Endothelial cell (in vitro differentiated cells): ENCODE measurements at places on chromosomes 4 and X. TPM values are rescaled to one million over a fixed set of nuclear protein-coding genes. Genes with fewer than 3 reads are reported as not detected.

CHRDL1 gene
- 0.28 TPM for total RNA-seq

CD99 gene
- 714 TPM for total RNA-seq

FATE1 gene
- total RNA-seq, result not detected

F9 gene
- total RNA-seq, result not detected

NIPAL1 gene
- 2.0 TPM for total RNA-seq

FGD1 gene
- total RNA-seq, result 15.6 TPM

SMIM31 gene
- total RNA-seq, result not detected

SCOC gene
- total RNA-seq, result 33.9 TPM

DNA sequence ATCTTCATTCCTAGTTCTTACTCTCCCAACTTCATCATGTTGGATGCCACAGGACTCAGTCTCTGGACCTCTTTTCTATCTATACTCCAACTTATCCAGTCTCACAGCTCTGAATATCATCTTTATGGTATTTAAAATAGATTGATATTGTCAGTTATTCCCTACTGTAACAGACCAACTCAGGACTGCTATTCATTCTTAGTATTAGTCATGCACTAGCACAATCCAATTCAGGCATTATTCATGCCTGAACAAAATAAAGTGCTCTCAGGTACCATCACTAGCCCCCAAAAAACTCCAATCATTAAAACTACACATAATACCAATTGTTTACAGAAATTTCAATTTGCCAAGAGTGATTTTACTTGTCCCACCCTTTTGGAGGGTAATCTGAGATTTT is 37.7 kb downstream of the FRYL start:
- no peak overlapping the region for H3K4me3 ChIP-seq
- peaks cover 6% of the 10 kb centered on the region for H3K36me3 ChIP-seq
- no peak overlapping the region for H3K27ac ChIP-seq
- H3K27me3 ChIP-seq, result peaks cover 5% of the 10 kb centered on the region
- peaks cover 29% of the 10 kb centered on the region for H3K4me1 ChIP-seq

GRCh38 chr4:159235779-159236368 is 133.0 kb downstream of the RAPGEF2 start:
- peaks cover 8% of the 10 kb centered on the region for H3K36me3 ChIP-seq
- H3K27ac ChIP-seq, result peak overlapping the region; percentile 14
- no peak for DNase-seq
- H3K27me3 ChIP-seq, result no peaks in the 10 kb centered on the region

GRCh38 chr4:153549405-153549804 is 83.2 kb downstream of the TMEM131L start:
- no peaks in the 10 kb centered on the region for H3K36me3 ChIP-seq
- DNase-seq, result no peak
- H3K27me3 ChIP-seq, result peaks cover 2% of the 10 kb centered on the region
- H3K4me3 ChIP-seq, result no peak overlapping the region
- peaks cover 3% of the 10 kb centered on the region for H3K4me1 ChIP-seq

DNA sequence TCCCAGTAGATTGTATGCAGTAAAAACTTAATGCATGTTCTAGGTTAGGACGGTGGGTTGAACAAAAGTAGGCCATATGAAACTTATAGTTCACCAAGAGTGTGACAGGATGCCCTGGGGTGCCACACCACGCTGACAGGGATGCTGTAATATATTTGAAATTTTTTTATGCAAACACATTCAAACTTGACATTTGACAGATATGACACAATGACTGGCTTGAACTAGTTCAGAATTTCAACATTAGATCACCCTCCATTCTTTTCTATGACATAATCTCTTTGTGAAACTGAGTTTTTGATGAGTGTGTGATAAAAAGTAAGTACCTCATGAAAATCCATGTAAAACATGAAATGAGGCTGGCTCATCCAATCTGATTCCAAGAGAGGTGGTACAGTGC is 198.4 kb downstream of the PALLD start:
- peaks cover 1% of the 10 kb centered on the region for H3K27me3 ChIP-seq
- H3K4me3 ChIP-seq, result no peak overlapping the region
- DNase-seq, result no peak
- no peak overlapping the region for H3K27ac ChIP-seq
- H3K4me1 ChIP-seq, result peaks cover 33% of the 10 kb centered on the region
- H3K36me3 ChIP-seq, result no peaks in the 10 kb centered on the region

DNA sequence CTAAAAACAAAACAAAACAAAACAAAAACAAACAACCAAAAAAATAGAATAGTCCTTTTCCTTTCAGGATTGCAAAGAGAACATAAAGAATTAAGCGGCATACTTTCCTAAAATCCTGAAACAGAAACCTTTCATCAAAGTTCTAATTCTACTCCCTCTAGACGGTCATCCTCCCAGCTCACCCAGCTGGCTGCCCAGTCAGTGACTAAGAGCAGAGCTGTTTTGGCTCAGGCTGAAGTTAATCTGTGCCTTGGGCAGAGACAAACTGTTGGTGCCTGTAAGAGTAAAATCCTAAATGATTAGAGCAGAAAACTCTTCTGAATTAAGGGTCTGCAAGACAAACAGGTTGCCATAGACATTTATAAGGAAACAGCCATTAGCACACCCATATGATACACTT is 17.6 kb upstream of the WAS start:
- no peaks in the 10 kb centered on the region for H3K36me3 ChIP-seq
- no peak overlapping the region for H3K4me3 ChIP-seq
- no peaks in the 10 kb centered on the region for H3K4me1 ChIP-seq
- H3K27me3 ChIP-seq, result peaks cover 4% of the 10 kb centered on the region
- no peak overlapping the region for H3K27ac ChIP-seq

- H3K4me1 ChIP-seq, result peaks cover 10% of the 10 kb centered on the region
- no peak overlapping the region for H3K27ac ChIP-seq
- no peak overlapping the region for H3K4me3 ChIP-seq
- DNase-seq, result no peak
- H3K36me3 ChIP-seq, result no peaks in the 10 kb centered on the region
Observed at GRCh38 chr4:18840481-18840880, 818.9 kb upstream of the LCORL start.

DNA sequence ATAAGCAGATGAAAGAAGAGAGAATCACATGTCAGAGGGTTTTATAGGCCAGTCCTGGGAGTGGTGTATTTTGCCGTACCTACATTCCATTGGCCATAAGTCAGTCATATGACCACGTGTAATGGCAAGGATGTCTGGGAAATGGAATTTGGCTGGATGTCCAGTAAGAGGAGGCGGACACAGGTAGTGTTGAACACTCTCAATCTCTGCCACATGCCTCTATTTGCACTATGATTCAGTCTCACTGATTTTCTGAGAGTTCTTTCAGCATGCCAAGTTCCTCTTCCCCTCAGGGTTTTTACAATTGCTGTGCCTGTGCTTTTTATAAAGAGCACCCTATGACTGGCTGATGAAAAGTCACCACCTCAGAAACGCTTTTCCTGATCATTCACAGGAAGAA is 164.2 kb upstream of the GPR101 start:
- H3K4me3 ChIP-seq, result no peak overlapping the region
- H3K36me3 ChIP-seq, result no peaks in the 10 kb centered on the region
- no peaks in the 10 kb centered on the region for H3K4me1 ChIP-seq
- H3K27me3 ChIP-seq, result peaks cover 1% of the 10 kb centered on the region
- DNase-seq, result no peak

- peaks cover 7% of the 10 kb centered on the region for H3K27me3 ChIP-seq
- H3K36me3 ChIP-seq, result no peaks in the 10 kb centered on the region
- no peak within 1 kb of the TSS for H3K27ac ChIP-seq
- DNase-seq, result no peak
- peaks cover 5% of the 10 kb centered on the region for H3K4me1 ChIP-seq
- H3K4me3 ChIP-seq, result no peak within 1 kb of the TSS
Observed at GRCh38 chrX:48683411-48683982, at the start of gene WAS. WAS (plus strand) TSS chrX:48683799; CDS start chrX:48683854, 55 bp downstream.

GRCh38 chr4:40058854-40059253 is 2.2 kb downstream of the N4BP2 start:
- H3K4me3 ChIP-seq, result peak overlapping the region; percentile 62
- H3K36me3 ChIP-seq, result peaks cover 13% of the 10 kb centered on the region
- no peak for DNase-seq
- H3K4me1 ChIP-seq, result peaks cover 23% of the 10 kb centered on the region
- no peak overlapping the region for H3K27ac ChIP-seq
- H3K27me3 ChIP-seq, result peaks cover 14% of the 10 kb centered on the region

- DNase-seq, result no peak
- no peaks in the 10 kb centered on the region for H3K27me3 ChIP-seq
- H3K36me3 ChIP-seq, result no peaks in the 10 kb centered on the region
- H3K27ac ChIP-seq, result no peak overlapping the region
Observed at GRCh38 chr4:26715636-26716242, 131.9 kb downstream of the TBC1D19 start.

DNA sequence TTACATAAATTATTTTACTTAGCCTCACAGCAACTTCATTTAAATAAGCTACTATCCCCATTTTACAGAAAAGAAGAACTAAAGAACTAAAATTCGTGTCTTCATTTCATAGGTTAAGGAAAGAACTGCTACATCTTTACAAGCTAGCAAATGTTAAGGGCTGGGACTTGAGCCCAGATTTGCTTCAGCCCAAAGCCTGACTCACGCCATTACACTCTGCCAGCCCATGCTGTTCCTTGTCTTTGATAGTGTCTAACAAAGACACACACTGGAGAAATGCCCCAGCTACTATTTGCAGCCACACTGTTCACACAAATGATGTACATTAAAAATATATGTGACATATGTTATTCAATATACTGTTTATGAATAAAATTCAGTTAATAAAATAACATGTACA is 29.0 kb upstream of the ERVMER34-1 start:
- H3K36me3 ChIP-seq, result no peaks in the 10 kb centered on the region
- H3K27me3 ChIP-seq, result peaks cover 1% of the 10 kb centered on the region
- H3K4me1 ChIP-seq, result no peaks in the 10 kb centered on the region
- no peak overlapping the region for H3K4me3 ChIP-seq
- H3K27ac ChIP-seq, result no peak overlapping the region

- no peaks in the 10 kb centered on the region for H3K27me3 ChIP-seq
- H3K36me3 ChIP-seq, result no peaks in the 10 kb centered on the region
- peaks cover 13% of the 10 kb centered on the region for H3K4me1 ChIP-seq
Observed at GRCh38 chr4:177371461-177371860, 61.8 kb downstream of the NEIL3 start.

GRCh38 chr4:5374592-5374991 is 323.3 kb downstream of the STK32B start:
- H3K27ac ChIP-seq, result no peak overlapping the region
- DNase-seq, result no peak
- no peak overlapping the region for H3K4me3 ChIP-seq
- H3K27me3 ChIP-seq, result no peaks in the 10 kb centered on the region

DNA sequence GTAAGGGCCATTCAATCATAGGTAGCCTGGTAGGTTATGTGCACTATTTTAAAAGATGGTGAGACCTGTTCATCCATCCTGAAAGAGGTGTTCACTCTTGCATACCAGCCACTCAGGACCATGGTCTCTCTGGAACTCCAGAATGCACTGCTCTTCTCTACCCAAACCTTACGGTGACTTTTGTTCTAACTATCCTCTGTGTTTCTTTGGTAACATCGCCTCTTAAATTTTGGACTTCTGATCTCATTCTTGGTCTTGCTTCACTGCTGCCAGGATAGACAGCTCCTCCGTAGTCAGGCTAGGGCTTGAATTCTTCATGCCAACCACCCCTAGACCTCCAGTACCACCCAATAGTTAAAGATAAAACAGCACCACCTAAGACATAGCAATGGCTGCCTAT is 346.3 kb upstream of the GALNT7 start:
- no peak overlapping the region for H3K4me3 ChIP-seq
- no peaks in the 10 kb centered on the region for H3K36me3 ChIP-seq
- no peak for DNase-seq
- no peaks in the 10 kb centered on the region for H3K27me3 ChIP-seq

DNA sequence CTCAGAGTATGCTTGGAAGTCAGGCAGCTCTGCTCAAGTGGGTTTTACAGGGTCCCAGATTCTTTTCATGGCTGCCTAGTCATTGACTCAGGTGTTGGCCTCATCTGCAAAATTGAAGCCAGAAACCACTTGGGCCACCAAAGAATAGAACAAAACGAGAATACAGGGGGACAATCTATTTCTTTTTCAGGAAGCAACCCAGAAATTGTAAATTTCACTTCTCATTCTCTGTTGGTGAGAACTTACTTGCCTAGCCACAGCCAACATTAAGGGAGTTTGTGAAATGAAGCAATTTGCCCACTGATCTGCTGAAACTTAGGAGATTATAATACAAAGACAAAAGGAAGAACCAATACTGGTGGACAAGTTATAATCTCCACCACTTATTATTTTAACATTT is 8.6 kb upstream of the TKTL2 start:
- no peak overlapping the region for H3K4me3 ChIP-seq
- H3K27ac ChIP-seq, result no peak overlapping the region
- H3K4me1 ChIP-seq, result no peaks in the 10 kb centered on the region

- no peak for DNase-seq
- no peak overlapping the region for H3K4me3 ChIP-seq
- H3K4me1 ChIP-seq, result no peaks in the 10 kb centered on the region
- H3K27ac ChIP-seq, result no peak overlapping the region
- H3K36me3 ChIP-seq, result peaks cover 9% of the 10 kb centered on the region
Observed at GRCh38 chrX:150704030-150704613, 10.9 kb downstream of the MTMR1 start.

DNA sequence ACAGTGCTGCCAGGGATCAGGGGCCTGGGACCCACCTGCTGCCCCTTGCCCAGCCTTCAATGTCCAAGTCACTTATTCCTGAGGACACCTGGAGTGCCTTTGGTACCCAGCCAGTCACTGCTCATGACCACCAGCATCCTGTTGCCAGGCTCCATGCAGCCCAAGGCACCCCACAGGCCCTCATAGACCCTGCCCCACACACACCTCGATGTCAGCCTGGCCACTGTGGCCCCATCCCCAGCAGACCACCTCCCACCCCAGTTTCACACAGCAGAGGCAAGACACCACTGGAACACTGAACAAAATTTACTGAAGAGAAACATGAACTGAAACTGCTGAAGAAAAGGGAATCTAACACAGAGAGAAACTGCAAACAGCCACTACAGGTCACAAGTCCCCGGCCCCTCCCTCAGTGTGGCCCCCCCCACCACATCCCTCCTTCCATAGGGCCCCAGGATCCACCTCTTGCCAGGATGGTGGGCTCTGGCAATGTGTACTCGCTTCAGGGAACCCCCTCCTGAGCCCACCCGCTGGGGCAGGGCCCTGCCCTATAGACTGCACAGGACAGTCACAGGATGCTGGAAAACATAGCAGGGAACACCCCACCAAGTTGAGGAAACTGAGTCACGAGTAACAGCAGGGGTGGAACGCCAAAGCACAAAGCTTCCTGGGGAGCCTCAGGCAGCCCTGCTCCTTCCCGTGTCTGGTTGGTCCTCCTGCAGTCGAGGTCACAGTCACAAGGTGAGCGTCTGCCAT is 5.2 kb downstream of the PNMA5 start:
- H3K36me3 ChIP-seq, result no peaks in the 10 kb centered on the region
- peaks cover 4% of the 10 kb centered on the region for H3K27me3 ChIP-seq
- H3K4me3 ChIP-seq, result no peak overlapping the region
- no peaks in the 10 kb centered on the region for H3K4me1 ChIP-seq

- H3K36me3 ChIP-seq, result no peaks in the 10 kb centered on the region
- DNase-seq, result no peak
- H3K27ac ChIP-seq, result no peak overlapping the region
- H3K4me1 ChIP-seq, result peaks cover 3% of the 10 kb centered on the region
Observed at GRCh38 chrX:65635378-65635777, 32.1 kb upstream of the MSN start.

- DNase-seq, result no peak
- H3K4me3 ChIP-seq, result no peak overlapping the region
- peaks cover 3% of the 10 kb centered on the region for H3K27me3 ChIP-seq
- H3K27ac ChIP-seq, result peak overlapping the region; percentile 65
- peaks cover 4% of the 10 kb centered on the region for H3K36me3 ChIP-seq
- peaks cover 9% of the 10 kb centered on the region for H3K4me1 ChIP-seq
Observed at GRCh38 chr4:118682928-118683327, 2.3 kb upstream of the METTL14 start.

- H3K36me3 ChIP-seq, result peaks cover 16% of the 10 kb centered on the region
- H3K4me1 ChIP-seq, result peaks cover 14% of the 10 kb centered on the region
- peak overlapping the region; percentile 50 for H3K27ac ChIP-seq
- no peak overlapping the region for H3K4me3 ChIP-seq
Observed at GRCh38 chr4:109826719-109827118, 1.1 kb upstream of the RRH start.
